ENCODE measurements at places on chromosomes 1 and 21.

DNA sequence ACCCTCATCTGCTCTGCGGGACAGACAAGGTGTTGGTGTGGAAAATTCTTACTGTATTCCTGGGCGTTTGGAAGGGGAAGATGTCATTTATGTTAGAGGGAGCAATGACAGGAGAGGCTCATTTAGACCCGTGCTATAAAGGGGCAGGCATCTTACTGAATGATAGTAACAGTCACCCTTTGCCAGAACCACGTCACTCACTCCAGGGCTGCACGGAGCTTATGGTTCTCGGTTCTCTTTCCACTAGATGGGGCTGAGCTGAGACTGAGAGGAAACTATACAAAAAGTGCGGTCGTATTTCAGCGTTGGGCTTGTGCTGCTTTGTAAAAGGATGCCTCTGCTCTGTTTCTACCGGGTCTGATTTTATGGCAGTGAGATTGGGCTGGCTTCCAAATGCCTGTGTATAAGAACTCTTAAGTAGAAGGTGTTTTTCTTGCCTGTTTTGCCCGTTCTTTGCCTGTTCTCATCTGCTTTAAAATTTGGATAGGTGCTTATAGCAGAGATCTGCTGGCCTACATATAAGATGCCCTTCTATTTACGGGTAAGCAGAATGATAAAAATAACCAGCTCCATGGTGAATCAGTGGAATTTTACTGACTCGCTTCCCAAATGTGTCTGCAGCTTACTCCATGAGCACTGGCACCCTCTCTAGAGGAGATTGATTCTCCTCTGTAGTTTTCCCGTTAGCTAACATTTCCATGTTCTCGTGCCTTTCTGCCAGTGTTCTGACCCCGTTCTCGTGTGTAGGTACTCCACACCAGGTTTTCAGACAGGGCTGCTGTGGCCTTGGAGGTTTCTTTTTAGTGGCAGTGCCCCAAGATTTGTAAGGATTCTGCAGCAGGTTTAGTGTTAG lies 55.9 kb downstream of the MRPS6 start:
- no peak for DNase-seq

GRCh38 chr1:207956986-207957385 lies 46.1 kb upstream of the CD34 start:
- DNase-seq, result no peak

DNA sequence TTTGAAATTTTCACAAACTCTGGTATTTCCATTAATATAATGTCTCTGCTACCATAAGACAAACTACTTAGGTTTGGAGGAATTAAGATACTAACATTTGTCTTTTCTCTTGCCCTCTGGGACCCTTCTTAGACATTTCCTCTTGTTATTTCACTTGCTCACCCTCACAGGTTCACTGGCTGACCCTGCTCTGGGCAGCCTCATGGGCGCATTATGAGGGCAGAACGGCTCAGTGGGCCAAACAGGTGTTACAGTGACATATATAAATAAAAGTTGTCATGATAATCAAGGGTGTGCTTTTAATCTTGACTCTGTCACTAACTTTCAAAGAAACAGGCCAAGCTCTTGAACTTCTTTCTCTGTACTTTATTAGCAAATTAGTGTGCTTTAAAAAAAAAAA lies 46.5 kb downstream of the ZNHIT6 start:
- no peak for DNase-seq

- DNase-seq, result no peak
Measured at GRCh38 chr1:89633248-89633799, 404 bp downstream of the LRRC8C start.

GRCh38 chr1:43379476-43379875 lies 10.1 kb downstream of the MED8 start:
- DNase-seq, result no peak
